CD4-positive, alpha-beta T cell treated with Interleukin-10 for 1 hour (primary cell): ENCODE measurements at places on chromosomes 1 and 21.

GRCh38 chr1:234542211-234542850 lies 63.4 kb upstream of the TARBP1 start:
- DNase-seq = no peak

DNA sequence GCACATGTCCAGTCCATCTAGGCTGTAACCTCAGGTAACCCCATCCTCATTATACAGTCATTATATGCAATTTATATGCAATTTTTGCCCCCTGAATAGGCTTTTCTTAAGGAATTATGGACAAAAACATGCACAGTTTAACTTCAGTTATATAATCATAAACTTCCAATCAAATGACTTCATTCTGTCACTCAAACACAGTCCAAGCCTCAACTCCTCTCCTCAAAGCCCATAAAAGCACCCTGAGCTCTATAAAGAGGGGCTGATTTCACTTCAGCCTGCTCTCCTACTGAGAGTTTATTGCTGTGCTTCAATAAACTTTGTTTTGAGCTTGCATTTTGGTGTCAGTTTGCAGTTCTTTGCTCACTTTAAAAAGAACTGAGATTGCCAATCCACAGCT lies 1805.5 kb downstream of the BRINP3 start:
- DNase-seq = no peak

GRCh38 chr1:162952956-162953355 lies 92.0 kb upstream of the CCDC190 start:
- no peak for DNase-seq

DNA sequence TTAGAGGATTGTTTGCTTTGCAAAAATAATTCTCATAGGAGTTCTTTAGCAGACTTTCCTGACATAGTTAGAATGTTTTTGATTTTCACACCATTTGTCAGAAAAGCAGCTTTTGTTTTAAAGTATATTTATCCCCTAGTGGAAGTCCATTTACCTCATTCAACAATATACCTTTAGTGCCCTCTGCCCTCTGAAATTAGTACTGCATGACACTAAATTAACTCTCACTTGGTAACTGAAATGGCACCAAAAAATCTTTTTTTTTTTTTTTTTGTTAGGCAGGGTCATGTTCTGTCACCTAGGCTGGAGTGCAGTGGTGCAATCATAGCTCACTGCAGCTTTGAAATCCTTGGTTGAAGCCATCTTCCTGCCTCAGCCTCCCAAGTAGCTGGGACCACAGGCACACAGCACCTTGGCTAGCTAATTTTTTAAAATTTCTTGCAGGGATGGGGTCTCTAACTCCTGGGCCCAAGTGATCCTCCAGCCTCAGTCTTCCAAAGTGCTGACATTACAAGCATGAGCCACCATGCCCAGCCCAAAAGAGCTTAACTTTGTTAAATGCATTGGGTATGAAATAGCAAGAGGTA lies 13.6 kb downstream of the LRRC42 start:
- peak; percentile 73 for DNase-seq

GRCh38 chr21:14483296-14483695 lies 62.8 kb downstream of the SAMSN1 start:
- DNase-seq = no peak

- no peak for DNase-seq
Measured at GRCh38 chr1:99645203-99645602, 710 bp upstream of the PALMD start.
